AG09319 (cell line): ENCODE measurements at places on chromosomes 4 and X.

DNA sequence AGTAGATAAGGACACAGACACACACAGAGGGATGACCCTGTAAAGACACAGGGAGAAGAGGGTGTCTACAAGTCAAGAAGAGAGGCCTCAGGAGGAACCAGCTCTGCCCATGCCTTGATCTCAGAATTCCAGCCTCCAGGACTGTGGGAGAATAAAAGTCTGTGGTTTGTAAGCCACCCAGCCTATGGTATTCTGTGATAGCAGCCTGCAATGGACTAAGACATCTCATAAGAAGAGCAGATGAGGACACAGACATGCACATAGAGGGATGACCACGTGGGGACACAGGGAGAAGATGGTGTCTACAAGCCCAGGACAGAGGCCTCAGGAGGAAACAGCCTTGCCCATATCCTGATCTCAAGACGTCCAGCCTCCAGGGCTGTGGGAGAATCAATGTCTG lies 9.4 kb downstream of the XG start:
- DNase-seq, result no peak

DNA sequence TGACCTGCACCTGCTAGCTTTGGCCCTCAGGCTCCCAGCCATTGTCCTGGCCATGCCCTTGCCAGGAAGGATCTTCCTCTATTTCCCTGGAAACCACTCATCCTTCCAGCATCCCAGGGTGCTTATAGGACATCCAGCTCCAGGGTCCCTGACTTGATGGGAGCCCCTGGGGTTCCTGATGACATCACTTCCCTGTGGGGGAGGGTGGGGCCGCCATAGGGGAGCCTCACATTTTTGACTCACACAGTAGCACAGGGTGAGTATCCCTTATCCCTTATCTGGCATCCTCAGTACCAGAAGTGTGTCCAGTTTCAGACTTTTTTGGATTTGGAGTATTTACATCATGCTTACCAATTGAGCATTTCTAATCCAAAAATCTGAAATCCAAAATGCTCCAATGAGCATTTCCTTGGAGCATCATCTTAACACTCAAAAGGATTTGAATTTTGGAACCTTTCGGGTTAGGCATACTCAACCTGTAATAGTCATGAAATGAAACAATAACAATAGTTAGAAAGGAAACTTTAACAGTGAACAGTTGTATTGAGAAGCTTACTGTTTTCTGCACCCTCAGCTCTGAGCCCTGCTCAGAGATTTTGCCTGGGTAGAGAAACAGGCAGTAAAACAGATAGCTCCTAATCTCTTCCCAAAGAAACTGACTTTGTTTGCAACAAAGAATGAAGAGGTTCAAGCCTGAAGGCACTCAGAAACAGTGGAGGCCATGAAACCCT lies 22.1 kb downstream of the TNIP2 start:
- DNase-seq, result no peak

DNA sequence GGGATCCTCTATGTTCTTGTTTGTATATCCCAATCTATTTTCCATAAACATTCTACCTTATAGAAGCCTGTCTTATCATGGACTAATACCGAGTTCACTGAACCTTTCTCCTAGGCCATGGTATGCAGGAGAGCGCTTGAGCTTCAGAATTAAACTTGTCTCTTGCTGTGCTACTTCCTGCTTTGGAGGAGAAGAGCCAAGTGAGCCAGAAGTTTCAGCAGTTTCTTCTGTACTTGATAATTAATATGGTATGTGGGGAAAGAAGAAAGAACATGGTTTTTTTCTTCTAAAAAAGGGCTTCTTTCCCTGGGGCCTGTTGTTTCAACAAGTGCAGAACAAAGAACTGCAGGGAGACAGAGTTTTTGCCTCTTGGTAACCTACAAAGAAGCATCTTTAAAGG lies 172.8 kb downstream of the ATG4A start:
- DNase-seq, result no peak

- DNase-seq, result no peak
Observed at GRCh38 chr4:70133473-70133872, 20.6 kb upstream of the PRR27 start.

GRCh38 chr4:123749383-123749782 lies 352.8 kb downstream of the SPRY1 start:
- DNase-seq, result no peak

- no peak for DNase-seq
Observed at GRCh38 chr4:40335525-40335894, 377 bp downstream of the CHRNA9 start.

- DNase-seq, result peak; percentile 77
Observed at GRCh38 chr4:152352622-152353116, 183.2 kb downstream of the FBXW7 start.
